ENCODE measurements at places on chromosomes 1 and 21.

- no peak for DNase-seq
Observed at GRCh38 chr1:110505596-110505995, 13.4 kb downstream of the KCNA10 start.

- no peak for DNase-seq
Observed at GRCh38 chr1:1233567-1233892, 1.5 kb downstream of the B3GALT6 start.

- no peak for DNase-seq
Observed at GRCh38 chr21:37047079-37047478, 25.8 kb downstream of the PIGP start.

GRCh38 chr1:186760446-186760845 is 68.3 kb upstream of the PLA2G4A start:
- no peak for DNase-seq

- no peak for DNase-seq
Observed at GRCh38 chr1:54120698-54121481, 31.9 kb downstream of the CDCP2 start.

- no peak for DNase-seq
Observed at GRCh38 chr1:51420867-51421627, 90.7 kb upstream of the TTC39A start.

GRCh38 chr1:66317248-66317515 is 216.8 kb upstream of the SGIP1 start:
- no peak for DNase-seq

DNA sequence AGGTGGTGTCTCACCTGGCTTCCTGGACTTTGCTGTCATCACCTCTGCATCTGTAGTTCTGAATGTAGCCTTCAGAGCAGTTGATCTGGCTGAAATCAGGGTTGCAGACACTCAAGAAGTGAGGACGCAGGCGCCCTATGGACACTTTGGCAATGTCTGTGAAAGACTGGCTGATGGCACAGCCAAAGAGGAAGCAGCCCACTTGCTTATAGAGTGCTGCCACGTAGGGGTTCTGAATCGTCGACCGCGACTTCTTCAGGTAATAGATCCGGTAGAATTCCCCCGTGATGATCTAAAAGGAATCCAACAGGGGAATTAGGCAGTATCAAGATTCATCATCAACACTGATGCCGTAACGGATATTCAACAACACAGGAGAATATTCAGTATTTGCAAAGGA is 55.1 kb downstream of the PLPP3 start:
- DNase-seq: no peak

DNA sequence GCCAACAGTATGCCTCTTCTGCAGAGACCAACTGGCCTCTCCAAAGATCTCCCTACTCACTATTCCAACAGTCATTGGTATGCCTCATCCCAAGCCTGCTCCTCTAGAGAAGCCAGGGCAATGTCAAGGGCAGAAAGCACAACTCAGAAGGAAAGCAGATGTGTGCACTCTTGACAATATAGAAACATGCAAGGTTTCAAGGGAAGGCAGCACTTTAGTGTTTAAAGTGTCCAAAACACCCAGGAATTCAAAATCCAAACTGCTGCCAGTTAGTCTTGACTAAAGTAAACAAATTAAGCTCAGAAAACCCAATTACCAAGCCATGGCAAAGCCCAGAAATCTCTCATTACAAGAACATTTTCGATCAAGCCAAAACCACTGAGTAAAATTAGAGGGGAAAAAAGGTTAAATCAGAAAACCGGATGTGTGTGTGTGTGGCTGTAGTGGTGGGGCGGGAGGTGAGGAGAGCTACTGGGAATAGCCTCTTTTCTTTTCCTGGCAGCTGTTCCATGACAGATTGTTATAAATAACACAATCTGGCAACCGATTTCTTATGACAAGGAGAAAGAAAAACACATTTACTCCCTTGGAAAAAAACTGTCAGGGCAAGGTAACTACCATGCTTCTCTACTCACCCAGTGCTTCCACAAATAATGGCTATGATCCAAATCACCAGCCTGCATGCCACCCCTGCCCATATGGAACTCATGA is 39.2 kb downstream of the EIF2B3 start:
- DNase-seq: no peak

DNA sequence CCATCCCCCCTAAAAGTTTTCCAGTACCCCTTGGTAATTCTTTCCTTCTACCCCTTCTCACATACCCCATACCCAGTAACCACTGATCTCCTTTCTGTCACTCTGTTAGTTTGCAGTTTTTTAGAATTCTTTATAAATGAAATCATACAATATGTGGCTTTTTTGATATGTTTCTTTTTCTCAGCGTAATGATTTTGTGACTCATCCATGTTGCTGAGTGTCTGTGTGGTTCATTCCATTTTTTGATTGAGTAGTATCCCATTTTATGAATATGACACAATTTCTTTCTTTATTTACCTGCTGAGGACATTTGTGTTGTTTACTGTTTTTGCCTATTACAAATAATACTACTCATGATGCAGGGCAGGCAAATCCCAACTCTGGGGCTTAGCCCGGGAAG is 1605.3 kb downstream of the BRINP3 start:
- DNase-seq: no peak

- no peak for DNase-seq
Observed at GRCh38 chr1:8474369-8474768, 156.5 kb downstream of the SLC45A1 start.

DNA sequence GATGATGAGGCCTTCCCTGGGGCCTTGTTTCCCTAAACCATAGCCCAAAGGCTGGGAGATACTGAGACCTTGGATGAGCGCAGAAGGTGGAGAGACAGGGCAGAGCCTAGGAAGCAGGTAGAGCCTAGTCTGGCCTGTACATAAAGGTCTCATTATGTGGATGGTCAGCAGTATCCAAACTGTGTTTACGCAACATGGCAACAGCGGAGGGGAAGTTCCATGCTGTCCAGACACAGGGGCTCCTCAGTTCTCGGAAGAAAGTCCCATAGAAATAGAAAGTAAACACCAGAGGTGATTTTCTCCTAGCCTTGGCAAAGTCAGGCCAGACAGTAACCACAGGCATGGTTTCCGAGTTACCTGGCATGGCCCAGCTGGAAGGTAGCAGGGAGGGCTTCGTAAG is 42.1 kb upstream of the MPZL1 start:
- no peak for DNase-seq

DNA sequence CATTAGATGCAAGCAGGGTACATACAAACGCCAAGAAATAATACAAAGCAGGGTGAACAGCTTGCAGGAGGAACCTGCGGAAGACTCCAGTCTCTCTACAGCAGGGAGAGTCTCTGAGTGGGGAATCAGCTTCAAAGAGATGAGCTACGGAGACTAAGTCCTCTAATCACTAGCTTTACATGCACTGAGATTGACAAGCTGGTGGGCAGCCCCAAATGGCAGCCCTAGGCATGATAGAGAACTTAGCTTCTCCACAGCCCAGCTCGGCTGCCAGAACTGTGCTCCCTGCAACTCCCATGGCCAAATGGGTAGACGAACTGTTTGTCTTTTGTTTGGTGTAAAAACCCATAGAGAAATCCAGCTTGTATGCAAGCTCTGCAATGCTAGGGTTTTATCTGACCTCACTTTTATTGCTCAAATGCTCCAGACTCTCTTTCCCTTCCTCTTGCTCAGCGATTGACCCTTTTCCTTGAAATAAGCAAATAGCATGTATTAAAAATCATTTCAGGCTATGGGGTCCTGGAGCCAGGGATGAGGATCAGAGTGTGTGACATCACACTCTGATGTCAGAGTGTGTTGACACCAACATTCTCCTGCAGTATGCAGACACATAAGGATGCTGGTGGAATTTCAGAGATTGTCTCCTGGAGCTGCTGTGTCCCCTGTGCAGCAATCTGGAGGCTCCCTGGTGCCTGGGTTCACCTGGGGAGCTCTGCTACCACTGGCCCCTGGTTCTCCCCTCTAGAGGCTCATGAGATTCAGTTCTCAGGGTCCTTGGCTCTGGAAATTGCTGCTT is 238.5 kb downstream of the TTLL7 start:
- no peak for DNase-seq

DNA sequence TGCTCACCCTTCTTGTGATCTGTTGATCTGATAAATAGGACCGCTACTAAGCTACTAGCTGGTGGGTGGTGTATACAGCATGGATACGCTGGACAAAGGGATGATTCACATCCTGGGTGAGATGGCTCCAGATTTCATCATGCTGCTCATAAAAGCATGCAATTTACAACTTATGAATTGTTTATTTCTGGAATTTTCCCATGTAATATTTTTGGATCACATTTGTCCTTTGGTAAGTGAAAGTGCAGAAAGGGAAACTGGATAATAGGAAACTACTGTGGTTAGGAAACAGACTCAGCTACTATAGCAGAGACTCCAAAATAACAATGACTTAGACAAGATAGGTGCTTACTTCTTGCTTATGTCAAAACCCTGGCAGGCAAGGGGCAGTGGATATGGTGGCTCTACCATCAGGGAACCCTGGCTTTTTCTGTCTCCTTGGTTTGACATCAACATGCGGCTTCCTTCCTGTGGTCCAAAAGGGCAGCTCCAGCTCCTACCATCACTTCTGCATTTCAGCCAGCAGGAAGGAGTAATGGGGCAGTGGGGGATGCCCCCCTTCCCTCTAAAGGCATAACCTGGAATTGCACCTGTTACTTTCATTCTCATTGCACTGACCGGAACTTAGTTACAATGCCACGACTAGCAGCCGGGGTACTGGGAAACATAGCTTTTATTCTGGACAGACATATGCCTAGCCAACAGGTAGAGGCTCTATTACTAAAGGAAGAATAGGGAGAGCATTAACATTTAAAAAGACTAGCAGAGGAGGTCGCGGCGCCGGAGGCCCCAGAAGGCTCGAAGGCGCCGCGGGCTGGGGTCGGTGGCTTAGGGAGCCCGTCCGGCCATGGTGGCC is 13.8 kb upstream of the AK2 start:
- no peak for DNase-seq

DNA sequence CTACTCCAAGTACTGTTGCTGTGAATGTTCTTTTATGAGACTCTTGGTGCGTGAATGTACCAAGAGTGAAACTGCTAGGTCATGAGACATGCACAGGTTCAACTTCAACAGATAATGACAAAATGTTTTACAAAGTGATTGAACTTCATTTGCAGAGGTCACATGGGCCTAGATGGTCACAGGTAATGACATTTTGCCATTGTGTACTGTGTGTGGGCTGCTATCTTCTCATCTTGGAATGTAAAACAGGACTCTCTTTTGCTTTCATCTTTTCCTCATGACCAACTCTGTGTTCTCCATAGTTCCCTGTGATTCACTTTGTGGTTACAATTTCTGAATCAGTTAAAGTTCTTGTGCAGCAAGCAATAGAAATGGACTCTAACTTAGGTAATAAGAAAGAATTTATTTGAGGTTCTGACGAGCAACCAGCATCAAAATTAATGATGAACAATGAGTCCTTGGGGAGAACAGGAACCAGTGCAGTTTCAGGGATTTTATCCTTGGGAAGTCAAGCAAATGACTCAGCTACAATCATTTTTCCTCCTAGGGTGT is 16.2 kb upstream of the TSNAX start:
- DNase-seq: no peak

DNA sequence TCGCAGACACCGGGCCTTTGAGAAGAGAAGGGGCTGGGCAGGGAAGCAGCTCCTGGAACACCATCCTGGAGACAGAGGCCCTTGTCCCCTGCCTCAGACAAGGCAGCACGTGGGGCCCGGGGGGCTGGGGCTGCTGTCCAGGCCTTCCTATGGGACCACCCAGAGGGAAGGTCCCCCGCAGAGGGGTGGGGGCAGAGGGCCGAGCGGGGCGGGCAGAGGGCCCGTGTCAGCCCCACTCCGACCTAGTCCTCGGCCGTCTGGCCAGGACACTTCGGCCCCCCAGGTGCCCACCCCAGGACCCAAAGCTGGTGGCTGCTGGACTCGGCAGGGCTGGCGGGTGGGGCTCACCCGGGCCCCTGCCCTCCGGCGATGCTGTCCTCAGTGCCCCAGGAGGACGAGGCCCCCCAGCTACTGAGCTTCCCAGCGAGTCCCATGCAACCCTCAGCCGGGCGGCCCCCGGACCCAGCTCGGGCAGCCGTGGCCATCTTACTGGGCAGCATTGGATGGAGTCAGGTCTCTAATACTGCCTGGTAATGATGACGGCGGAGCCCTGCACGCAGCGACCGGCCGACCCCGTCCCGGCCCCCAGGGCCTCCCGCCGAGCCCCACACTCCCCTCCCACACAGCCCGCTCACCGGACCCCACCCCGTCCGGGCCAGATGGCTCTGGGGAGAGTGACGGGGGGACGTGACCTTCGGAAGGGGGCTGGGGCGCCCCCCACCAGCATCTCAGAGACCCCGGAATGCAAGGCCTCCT is 6.9 kb upstream of the TTLL10 start:
- DNase-seq: no peak

- DNase-seq: peak; percentile 41
Observed at GRCh38 chr1:15304708-15305467, 57.9 kb downstream of the FHAD1 start.

DNA sequence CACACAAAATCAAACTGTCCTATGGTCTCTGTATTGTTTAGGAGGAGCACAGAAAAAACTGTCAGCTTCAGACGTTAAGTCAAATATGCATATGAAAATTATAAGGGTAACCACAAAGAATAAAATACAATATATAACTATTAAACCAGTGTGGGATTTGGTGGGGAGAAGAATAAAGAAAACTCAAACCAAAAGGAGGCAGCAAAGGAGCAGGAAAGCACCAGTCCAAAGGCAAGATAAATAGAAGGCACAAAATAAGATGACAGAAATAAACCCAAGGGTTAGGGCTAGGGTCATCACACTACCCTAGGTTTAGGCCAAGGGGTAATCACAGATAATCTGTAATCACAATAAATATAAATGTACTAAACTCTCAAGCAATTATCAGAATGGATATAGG is 32.8 kb downstream of the DLGAP3 start:
- DNase-seq: no peak

- no peak for DNase-seq
Observed at GRCh38 chr1:206575894-206576737, 36.1 kb downstream of the EIF2D start.

DNA sequence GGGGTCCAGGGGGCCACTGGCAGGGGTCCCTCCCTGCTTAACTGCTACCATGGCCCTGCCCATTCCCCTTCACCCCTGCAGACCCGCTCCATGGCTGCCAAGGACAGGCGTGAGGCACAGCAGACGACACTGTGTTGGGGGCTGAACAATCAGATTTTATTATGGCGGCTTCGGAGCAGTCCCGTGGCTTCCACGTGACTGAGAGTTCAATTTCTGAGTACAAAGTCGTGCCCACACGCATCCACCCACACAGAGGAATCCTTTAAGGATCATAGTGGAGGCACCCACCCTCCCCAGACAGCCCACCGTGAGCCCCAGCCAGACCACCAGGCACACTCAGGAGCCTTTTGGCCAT is 1.5 kb downstream of the HES5 start:
- DNase-seq: no peak

Data from stimulated activated CD8-positive, alpha-beta memory T cell treated with anti-CD3 and anti-CD28 coated beads, Interleukin-7, amount 100 ng/mL, for 4 hours (primary cell).